ENCODE measurements at places on chromosomes 11 and 22.

GRCh38 chr11:128596250-128596649, 8.9 kb upstream of the ETS1 start:
- DNase-seq: no peak

GRCh38 chr22:19350947-19351346, 59.4 kb upstream of the CLTCL1 start:
- DNase-seq: no peak

DNA sequence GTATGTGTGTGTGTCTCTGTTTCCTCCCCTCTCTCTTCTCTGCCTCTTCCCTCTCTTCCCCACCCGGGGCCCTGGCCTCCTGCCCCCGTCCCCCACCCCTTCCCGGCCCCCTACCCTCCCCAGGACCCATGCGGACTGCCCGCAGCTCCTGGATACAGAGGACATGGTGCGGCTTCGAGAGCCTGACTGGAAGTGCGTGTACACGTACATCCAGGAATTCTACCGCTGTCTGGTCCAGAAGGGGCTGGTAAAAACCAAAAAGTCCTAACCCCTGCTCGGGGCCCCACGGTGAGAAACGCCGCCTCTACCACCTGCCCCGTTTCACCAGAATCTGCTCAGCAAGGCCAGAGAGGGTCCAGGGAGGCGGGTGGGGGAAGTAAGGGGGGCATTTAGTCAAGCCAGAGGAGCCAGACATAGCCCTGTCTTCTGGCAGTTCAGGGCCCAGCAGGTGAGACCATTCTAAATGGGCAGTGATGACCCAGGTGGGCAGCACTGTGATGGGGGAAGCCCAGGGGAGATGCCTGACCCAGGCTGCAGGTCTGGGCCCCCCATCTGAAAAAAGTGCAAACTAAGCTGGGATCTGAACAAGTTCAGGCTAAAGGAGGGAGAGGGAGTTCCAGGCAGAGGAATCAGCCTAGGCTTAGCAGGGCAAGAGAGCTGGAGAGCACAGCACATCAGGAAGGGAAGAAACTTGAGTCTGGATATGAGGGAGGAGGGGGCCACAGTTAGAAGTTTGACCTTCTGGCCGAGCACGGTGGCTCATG, 6.4 kb downstream of the SELENOM start:
- DNase-seq: no peak

GRCh38 chr11:45173064-45173463, 26.6 kb downstream of the PRDM11 start:
- no peak for DNase-seq

DNA sequence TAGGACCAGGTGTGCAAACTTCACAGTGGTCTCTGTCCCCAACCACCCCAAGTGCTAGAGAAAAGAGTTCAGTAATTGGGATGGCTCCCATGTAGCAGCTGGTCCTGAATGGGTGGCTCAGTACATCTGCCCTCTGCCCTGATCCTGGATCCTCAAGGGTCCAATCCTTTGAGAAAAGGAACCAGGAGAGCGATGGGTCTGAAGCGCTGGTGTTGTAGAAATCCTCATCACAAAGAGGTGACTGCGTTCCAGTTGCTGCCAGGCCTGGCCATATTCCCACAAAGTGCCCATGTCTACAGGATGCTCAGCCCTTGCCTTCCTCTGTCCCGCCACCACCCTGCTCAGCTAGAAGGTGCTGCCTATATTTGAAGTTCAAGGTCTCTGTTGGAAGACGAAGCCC, 6.2 kb upstream of the C22orf39 start:
- no peak for DNase-seq
